AG09309 (cell line): ENCODE measurements at places on chromosomes 16 and 17.

DNA sequence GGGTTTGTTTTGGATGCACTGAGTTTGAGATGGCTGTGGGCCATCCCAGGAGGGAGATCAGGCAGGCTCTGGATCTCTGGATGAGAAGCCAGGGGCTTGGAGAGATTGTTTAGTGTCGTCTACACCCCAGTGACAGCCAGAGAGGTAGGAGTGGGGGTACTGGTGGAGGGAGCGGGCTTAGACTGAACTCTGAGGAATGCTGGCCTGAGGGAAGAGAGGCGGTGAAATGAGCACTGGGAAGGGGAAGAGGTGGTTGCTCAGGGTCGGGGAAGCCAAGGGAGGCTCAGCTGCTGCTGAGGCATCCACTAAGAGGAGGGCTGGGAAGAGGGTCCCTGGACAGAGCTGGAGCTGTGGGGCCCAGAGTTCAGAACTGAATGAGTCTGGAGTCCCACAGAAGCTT, 23.6 kb downstream of the CACNA1G start:
- DNase-seq: no peak

- DNase-seq: no peak
Measured at GRCh38 chr17:16971458-16972338, at the start of gene TNFRSF13B. TNFRSF13B (minus strand) TSS chr17:16972118; CDS start chr17:16972075, 43 bp downstream.

- DNase-seq: no peak
Measured at GRCh38 chr17:1961189-1961588, 63.9 kb downstream of the RTN4RL1 start.

DNA sequence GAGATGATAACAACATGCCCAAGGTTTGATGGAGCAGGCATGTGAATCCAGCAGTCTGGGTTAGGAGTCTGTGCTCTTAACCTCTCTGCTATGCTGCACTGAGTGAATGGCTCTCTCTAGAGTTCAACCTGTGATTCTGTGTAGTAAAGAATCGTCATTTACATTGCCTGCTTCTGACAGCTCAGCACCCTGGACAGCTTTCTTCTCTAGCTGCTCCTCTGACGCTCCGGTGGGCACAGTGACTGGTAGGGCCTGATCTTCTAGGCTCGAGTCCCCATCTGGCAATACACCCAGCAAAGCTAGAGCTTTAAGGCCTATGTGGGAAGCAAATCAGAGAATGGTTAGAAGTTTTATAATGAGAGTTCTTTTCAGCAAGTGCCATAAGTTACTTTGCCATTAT, 85.3 kb upstream of the ATP2A3 start:
- DNase-seq: no peak

GRCh38 chr17:30573603-30574175, 96.5 kb downstream of the GOSR1 start:
- DNase-seq: no peak

- DNase-seq: no peak
Measured at GRCh38 chr17:64117981-64118979, 11.7 kb downstream of the ERN1 start.

GRCh38 chr17:33838281-33838680, 416.8 kb upstream of the CCL2 start:
- no peak for DNase-seq

GRCh38 chr16:27209591-27209990, 6.3 kb downstream of the KDM8 start:
- no peak for DNase-seq

DNA sequence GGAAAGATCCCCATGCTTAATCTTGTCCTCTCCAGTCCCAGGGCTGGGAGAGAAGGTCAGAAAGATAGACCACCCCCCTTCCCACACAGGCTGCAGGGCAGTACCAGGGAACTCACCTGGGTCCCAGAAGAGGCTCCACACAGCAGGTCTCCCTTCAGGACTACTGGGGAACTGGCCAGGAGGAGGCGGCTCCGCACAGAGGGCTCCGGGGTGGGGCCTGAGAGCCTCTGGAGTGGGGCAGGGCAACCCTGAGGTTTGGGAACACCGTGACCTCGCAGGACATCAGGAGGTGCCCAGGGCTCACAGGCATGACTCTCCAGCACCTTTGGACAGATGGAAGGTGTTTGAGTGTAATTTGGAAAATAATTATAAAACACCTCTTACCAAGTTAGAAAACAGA, 11.0 kb downstream of the ABCA3 start:
- DNase-seq: no peak

DNA sequence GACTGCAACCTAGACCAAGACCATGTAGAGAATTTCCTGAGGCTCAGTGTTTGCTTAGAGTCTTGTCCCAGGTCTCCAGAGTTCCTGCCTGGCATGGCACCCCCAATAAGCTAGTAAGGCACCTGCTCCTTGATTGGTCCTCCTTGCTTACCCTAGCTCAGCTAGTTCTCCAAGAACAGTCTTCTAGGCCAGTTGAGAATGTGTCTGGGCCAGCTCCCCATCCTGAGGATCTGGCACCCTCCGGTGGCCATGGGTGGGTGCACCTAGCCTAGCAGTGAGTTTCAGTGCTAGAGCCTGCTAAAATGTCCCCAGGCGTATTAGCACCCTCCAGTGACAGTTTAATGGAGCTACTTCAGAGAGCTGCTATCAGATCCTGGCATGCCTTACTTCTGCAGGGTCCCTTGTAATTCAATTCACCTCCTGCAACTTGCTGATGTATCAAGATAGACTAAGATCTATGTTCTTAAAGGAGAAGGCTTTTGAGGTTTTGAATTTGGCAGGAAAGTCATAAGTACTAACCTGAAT, 44.4 kb upstream of the MED13 start:
- DNase-seq: peak; percentile 42

- DNase-seq: no peak
Measured at GRCh38 chr17:74646231-74646630, 22.7 kb upstream of the CD300E start.

DNA sequence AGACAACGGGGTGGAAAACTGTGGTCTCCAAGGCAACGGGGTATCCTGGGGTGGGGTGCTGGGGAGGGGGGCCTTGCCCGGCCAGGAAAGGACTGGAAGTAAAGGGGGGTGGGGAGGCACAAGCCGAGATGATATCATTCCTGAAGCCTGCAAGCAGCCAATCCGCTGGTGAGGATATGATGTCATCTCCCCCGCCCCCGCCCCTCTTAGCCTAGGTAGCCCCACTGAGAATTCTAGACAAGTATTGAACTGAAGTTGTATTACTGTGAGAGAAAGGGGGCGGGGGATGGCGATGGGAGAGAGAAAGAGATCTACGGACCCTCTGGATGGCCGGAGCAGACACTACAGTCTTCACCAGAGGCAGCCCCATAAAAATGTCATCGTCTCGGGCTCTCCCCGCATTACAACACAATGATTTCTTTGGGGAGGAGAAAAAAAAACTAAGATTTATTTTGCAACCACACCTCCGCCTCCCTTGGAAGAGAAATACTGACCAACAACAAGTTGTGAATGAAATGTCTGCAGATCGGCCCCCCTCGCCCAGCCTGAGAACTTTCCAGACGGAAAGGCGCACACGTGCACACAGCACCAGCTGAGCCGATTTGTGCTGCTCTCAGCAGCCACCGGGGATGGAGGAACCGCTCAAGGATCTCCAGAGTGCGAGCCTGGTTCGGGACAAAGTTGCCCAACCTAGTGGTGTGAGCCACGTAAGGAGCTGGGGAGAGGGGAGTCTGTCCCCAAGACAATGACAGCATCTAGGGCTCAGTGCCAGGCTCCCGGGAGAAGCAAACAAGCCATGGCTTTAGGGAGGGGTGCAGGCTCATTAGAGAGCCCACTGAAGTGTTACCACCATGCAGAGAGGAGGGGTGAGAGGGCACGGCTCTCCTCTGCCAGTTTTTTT, 222.1 kb downstream of the SOX9 start:
- no peak for DNase-seq

GRCh38 chr17:2262135-2262587, 41.4 kb downstream of the SMG6 start:
- DNase-seq: no peak

- no peak for DNase-seq
Measured at GRCh38 chr16:85720302-85720637, 30.6 kb downstream of the C16orf74 start.

- no peak for DNase-seq
Measured at GRCh38 chr17:74749279-74750038, 1.0 kb downstream of the NHERF1 start.

GRCh38 chr17:48597778-48598631, 4.4 kb upstream of the HOXB5 start:
- DNase-seq: no peak

DNA sequence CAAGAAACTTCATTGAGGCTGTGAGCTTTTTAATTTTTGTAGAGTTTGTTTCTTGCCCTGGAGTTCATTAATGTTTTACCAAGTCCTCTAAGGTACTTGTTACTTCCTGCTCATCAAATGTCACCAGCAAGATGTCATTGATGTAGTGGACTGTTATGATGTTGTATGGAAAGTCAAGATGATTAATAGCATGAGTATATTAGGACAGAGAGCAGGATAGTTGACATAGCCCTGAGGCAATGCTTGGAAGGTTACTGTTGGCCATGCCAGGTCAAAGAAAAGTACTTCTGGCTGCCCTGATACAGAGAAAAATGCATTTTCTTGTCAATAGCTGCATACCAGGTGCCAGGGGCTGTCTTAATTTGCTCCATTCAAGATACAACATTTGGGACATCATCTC, 6.7 kb downstream of the KRTAP1-5 start:
- no peak for DNase-seq

DNA sequence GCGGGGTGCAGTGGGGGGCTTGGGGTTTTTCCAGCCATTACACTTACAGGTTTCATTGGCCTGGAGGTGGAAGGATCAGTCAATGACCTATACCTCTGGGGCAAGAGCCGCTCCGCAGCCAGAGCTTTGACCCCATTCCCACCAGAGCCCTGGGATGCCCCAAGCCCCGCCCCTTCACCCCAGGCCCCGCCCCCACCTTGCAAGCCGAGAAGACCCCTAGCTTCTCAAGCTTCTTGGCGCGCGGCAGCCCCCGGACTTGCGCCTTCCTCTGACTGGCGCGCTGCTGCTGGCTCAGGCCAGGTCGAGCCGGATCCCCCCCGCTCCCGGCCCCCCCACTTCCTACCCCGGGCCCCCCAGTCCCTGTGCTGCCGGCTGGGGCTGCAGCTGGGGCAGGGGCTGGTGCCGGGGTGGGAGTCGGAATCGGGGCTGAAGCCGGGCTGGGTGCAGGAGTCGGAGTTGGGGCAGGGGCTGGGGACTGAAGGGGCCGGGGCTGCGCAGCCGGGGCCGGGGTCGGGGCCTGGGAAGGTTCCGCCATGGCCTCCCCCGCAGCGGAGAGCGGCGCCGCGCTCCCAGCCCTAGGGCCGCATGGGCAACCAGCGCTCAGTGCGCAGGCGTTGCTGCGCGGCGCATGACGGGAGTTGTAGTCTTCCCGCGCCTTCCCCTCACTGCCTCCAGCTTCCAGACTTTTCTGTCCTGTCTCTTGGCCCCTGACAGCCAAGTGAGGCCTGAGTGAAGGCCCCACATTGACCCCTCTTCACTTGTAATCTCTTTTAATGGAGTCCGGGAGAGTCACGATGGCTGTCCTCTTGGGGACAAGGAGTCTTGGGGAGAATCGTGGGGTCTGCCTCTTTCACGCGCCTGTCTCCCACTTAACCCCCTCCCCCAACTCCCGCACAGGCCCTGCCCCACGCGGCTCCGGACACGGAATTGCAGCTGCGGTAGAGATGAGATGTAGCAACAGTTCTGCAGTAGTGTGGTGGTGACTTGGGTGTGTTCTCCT, at the start of gene KAT2A:
KAT2A (minus strand) TSS at position 598 of the 1,000 bp plus-strand sequence; CDS start at position 535, 63 bp downstream.
- no peak for DNase-seq

DNA sequence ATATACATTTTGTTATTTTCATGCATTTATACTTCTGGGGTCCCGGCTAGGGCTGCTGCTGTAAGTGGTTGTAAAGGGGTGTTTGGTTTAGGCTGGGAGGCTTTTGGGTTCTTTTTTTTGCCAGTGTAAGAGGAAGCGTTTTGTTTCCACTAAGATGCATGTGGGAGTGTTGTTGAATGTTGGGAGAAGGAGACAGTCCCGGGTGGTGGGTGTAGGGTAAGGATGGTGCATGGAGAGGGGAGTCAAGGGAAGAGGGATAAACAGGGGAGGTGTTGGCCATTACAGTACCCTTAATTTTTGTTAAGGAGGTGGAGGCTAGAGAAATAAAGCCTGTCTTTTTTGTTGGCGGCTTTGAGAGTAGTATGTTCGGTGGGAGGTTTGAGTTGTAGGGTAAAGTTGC, 8.4 kb upstream of the ZNF747 start:
- no peak for DNase-seq

- no peak for DNase-seq
Measured at GRCh38 chr17:57288040-57288772, 31.9 kb downstream of the MSI2 start.

DNA sequence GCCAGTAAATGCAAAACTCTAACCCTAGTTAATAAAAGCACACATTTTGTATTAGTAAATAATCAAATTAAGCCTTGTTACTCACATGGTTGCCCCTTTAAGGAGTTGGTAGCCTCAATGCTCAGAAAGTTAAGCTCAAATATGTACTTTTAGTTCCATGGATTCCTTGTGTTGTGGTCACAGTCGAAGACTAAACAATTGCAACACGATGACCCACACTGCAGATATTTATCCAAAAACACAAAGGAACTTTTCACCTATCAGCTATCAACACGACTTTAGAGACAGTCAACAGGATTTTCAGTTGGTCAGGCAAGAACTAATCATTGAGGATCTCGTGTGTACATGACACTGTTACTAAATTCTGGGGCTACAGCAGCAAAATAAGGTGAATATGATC, 47.4 kb upstream of the NUDT7 start:
- DNase-seq: peak; percentile 13

GRCh38 chr16:14335297-14335696, 264.2 kb downstream of the MRTFB start:
- no peak for DNase-seq

GRCh38 chr17:61426482-61427304, 25.5 kb upstream of the TBX4 start:
- DNase-seq: no peak

GRCh38 chr17:53391197-53391596, 431.5 kb upstream of the KIF2B start:
- DNase-seq: no peak

- peak; percentile 48 for DNase-seq
Measured at GRCh38 chr17:78532922-78533640, 44.1 kb downstream of the DNAH17 start.

GRCh38 chr16:14529010-14529669, 100.9 kb downstream of the PARN start:
- peak; percentile 86 for DNase-seq

- no peak for DNase-seq
Measured at GRCh38 chr16:58843675-58844074, 109.6 kb upstream of the GOT2 start.

GRCh38 chr16:89801800-89802199, 14.6 kb downstream of the FANCA start:
- no peak for DNase-seq
